ENCODE measurements at places on chromosomes 5 and 9.

DNA sequence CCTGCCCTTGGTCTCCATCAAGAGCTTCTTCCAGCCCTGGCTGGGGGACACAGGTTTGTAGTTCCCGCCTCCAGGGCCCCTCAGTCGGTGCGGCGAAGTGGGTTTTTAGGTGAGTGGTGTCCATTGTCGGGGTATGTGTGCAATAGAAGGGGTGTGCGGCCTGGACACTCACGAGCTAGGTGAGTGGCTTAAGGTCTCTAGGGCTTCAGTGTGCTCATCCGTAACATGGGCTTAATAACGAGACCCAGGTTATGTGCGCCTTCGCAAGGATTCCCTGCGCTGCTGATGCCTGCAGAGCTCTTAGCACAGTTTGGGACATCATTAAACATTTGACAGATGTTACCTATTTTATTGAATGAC lies 656 bp downstream of the CEP78 start:
- peak; percentile 17 for DNase-seq

DNA sequence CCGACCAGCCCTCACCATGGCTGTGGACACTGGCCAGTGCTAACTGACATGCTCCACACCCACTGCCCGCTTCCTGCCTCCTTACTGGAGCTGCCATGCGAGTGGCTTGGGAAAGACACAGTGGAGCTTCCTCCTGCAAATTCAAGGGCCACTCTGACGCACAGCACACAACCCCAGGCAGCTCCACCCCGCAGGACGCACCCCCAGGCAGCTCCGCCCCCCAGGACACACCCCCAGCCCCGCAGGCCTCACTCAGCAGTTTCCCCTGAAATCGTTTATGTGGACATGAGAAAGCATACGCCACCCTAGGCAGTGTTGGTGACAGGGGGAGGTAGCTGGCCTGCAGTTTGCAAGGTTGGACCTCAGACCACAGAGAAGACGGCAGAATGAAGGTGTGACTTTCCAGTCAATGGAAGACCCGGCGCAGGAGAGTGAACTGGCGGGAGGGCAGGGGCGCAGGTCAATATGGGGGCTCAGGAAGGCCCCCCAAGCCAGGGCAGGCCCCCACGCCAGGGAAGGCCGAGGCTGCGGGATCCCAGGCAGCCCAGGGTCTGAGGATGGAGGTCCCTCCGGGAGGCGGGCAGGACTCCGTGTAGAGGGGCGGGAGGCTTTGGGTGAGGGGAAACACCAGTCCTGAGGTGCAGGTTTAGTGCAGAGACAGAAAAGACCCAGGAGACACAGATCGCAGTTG lies 21.6 kb downstream of the LPCAT1 start:
- DNase-seq, result no peak

DNA sequence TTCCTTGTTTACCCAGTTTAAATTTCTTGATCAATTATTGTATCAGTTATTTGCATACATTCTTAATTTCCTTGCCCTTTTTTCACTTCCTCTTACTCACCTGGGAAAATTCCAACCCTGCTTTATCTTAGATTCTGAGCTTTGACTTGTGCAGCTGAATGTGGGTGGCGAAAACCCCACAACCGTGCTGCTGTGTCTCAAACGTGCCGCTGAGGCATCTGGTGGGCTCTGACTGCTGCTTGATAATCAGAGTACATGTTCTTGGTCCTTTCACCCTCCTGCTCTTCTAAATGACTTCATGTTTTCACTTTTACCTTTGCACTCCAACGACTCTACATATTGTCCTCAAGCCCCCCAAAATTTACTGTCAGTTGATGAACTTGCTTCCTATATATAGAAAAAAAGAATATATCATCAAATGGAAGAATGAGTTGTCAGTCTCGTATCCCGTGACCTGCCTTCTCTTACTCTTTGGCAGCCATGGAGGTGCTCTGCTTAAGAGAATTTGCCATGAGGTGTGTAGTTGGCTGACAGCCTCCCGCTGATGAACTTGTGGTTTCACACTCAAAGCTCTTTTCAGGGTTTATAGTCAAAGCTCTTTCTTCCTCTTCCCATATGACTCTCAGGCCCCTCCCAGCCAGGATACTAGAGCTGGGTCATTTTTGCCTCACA lies 14.0 kb upstream of the JAK2 start:
- no peak for DNase-seq

DNA sequence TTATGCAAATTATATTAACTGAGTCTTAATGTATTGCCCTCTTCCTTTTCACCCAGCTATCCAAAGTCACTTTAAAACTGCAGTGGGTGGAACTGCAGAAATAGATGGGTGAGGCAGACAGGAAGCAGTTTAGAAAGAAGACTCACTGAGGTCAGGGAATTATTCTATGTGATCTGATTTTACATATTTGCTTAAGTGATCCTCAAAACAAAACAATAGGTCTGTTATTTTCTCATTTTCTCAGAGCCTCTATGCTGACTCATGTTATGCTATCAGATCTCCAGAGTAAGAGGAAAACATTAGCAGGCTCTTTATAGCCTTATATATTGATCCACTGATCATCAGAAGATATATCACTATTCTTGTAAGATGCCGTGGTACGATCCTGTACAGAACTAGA lies 63.5 kb downstream of the MRPS27 start:
- DNase-seq, result no peak

GRCh38 chr5:139019880-139020279 lies 144.7 kb upstream of the LRRTM2 start:
- DNase-seq, result no peak

DNA sequence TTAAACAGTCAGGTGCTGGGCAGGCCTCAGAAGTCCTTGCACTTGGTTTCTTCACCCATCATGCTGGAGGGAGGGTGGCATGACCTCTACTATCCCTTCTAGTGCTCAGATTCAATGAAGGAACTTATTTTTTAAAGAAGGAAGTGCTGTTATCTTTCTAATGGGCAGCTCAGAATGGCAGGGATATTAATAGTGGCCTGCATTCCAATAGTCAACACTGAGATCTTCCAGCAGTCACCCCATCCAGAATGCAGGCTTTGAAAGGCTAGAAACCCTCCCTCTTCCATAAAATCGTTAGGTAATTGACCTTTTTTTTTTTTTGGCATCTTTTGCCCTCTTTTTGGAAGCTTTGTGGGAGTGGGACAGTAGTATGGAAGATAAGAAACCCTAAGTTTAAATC lies 325.0 kb downstream of the ARRDC3 start:
- DNase-seq, result no peak

GRCh38 chr9:105138306-105138801 lies 106.1 kb upstream of the SLC44A1 start:
- DNase-seq, result peak; percentile 49

DNA sequence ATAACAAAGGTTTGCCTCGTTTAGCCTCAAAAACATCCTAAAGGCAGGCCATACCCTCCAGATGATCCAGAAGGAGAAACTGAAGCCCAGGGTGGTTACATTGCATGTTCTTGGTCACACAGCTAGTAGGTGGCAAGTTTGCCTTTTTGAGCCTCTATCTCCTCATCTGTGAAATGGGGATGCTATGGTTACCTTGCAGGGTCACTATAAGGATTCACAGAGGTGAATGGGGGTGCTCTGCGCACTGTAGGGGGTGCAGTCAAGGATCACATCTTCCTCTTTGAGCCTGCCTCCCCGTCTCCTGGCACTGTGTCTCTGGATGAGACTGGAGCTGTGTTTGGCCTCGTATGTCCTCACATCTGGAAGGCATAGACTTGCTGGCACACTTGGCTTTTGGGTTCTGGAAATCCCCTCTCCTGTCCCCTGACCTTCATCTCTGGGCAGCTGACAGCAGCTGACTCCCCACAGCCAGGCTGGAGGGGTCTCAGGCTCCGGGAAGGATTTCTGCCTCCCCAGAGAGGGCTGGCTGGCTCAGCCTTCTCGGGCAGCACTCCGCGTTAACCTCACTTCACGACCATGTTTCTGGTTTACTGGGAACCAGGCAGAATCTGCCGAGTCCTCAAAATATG lies 167.7 kb downstream of the RGS3 start:
- DNase-seq, result no peak

DNA sequence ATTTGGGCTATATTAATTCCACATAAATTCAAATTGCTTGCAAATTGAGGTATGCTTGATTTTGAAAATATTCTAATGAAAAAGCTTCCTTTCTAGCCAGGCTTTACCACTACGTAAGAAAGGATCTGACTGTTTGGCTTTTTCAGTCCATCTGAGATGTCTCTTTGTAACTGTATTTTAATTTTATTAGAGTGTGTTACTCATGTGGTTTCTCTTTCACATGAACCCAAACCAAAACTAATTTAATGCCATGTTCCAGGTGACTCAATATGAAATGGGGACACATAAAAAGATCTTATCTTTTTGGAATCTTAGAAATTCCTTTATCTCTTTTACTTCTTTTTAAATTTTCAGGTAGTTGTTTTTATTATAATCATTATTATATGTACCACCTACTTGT lies 85.3 kb downstream of the NFIB start:
- no peak for DNase-seq

DNA sequence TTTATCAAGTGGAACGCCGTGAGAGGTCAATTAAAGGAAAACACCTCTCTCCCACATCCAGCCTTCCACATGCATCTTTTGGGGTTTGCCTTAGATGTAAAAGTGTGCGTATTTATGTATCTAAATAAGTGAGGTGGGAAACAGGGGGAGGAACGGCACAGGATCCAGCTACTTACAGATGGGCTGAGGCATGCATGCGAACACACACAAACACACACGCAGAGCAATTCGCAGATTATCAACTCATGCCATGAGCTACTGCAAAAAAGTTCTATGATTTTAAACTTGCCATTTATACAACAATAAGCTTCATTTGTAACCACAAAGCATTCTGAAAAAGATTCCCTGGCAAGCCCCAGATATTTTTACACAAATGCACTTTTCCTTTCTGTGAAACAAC lies 242.1 kb downstream of the BNC2 start:
- DNase-seq, result no peak

- DNase-seq, result peak; percentile 53
These were observed 55.3 kb upstream of the IL17B start for GRCh38 chr5:149434162-149435014.

DNA sequence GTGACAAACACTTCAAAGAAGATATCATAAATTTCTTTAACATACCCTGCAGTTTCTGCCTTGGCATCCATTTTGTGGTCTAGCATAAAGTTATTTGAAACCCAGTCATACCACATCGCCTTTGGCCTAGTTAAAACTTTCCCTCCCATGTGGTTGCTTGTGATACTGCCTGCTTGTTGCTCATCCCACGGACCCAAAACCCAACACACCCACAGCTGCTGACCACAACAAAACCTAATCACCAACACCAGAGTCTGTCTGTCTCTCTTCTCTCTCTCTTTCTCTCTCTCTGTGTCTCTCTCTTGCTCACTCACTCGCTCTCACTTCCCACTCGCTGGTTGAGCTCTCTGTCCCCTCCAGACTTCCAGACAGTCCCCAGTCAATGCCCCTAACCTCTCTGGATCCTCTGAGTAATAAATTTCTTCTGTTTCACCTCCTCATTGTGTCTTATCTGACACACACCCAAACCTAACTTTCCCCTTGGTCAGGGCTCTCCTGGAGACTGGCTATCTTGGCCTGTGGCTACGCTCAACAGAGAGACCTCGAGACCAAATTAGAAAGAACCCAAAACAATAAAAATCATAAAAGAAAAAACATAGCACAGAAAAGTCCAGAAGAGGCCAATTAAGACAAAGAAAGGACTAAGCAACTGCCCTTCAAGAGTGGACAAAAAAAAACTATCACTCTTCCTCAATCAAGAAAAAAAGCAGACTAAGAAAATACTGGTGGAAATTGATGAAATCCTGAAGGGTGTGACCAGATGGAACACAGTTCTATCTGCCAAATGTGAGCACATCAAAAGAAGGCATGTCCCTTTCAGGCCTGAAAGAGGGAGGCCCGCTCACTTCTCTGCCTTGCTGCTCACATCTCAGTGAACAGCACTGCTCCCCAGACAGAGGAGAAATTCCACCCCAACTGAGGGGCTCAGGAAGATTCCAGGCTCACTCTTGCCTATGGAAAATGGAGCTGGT lies 41.5 kb downstream of the TTLL11 start:
- DNase-seq, result no peak

GRCh38 chr9:93828331-93829097 lies 126.6 kb downstream of the BARX1 start:
- no peak for DNase-seq

DNA sequence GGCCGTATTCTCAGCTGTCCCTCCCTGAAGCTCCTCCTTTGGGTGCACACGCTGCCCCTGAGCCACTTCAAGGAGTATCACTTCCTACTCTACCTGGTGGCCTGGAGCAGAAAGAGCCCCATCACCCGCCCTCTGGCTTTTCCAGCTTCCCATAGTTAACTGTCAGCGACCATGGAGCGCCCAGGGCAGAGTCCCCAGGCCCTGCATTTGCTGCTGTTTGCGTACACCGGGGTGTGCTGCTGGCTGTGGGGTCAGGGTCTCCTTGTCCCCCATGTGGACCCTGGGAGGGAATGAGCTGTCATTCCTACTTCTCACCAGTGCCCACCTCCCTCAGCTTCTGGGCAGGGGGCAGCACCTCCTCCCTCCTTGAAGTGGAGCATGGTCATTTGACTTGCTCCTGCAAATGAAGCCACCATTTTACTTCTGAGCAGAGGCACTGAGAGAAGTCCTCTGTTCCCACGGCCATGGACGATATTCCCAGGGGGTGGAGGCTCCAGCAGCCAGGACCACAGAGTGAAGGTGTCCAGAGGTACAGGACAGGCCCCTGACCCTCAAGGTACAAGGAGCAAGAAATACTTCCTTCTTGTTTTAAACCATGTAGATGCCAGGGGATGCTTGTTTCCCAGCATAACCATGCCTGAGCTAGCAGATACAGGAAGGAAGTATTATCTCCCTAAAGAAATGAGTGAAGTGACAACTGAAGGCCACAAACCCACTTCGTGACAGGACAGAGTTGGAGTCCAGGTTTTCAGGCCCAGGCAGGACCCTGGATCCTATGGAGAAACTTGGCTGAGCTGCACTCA lies 40.6 kb upstream of the COL5A1 start:
- DNase-seq, result no peak

DNA sequence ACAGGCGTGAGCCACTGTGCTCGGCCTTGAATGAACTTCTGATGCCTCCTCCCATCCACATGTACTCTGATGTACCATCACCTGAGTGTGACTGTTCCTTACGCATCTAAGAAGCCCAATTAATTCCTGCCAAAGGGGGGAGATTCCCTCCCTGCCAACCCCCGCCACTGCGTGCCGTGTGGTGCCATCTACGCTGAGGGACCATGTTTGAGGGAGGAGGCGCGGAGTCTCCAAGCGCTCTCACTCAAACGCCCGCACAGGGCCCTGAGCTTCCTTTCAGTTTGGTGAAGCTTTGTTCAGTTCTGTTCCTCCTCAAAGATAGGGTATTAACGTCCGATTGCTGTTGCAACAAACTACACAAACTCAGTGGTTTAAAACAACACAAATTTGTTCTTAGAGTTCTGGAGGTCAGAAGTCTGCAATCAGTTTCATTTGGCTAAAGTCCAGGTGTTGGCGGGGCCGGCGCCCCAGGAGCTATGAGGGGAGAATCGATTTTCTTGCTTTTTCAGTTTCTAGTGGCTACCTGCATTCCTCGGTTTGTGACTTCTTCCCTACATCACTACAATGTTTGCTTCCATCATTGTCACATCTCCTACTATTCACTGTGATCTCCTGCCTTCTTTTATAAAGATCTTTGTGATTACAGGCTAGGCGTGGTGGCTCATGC lies 13.9 kb upstream of the PRXL2C start:
- DNase-seq, result no peak

- no peak for DNase-seq
These were observed 2.3 kb upstream of the SLC23A1 start for GRCh38 chr5:139385061-139386049.

Data from NCI-H1417 (cell line).